ENCODE measurements at places on chromosomes 3 and 15. TPM values are rescaled to one million over a fixed set of nuclear protein-coding genes. Genes with fewer than 3 reads are reported as not detected.

GRCh38 chr3:63674586-63674985 lies 22.1 kb downstream of the SNTN start:
- DNase-seq = no peak

Gene CHST13
- polyA plus RNA-seq = 0.35 TPM

Gene LMAN1L
- not detected for polyA plus RNA-seq

DNA sequence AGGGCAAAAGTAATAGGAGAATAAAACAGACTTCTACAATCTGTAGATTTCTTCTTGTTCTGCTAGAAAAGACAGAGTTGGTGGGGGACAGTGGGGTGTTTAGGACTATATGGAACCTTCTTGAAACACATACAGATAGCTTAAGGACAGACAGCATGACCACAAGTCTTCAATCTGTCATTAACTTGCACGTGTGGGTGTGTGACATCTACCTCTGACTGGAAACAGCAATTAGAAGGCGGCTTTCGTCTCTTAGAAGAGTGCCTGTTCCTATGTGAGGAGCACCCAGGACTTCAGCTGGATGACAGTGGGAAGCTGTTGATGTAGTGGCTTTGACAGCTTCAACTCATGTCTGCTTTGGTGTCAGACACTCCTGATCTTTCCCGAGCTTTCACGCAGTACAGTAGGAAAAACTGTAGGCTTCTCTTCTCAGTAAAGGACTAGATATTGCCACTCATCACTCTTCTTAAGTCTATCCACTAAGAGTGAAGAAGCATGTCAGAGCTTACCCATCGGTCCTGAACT lies 44.5 kb downstream of the TYRO3 start:
- DNase-seq = no peak

Gene AADACL2
- not detected for polyA plus RNA-seq

Gene RFX7
- 24.8 TPM for polyA plus RNA-seq

Gene MNS1
- 30.3 TPM for polyA plus RNA-seq

DNA sequence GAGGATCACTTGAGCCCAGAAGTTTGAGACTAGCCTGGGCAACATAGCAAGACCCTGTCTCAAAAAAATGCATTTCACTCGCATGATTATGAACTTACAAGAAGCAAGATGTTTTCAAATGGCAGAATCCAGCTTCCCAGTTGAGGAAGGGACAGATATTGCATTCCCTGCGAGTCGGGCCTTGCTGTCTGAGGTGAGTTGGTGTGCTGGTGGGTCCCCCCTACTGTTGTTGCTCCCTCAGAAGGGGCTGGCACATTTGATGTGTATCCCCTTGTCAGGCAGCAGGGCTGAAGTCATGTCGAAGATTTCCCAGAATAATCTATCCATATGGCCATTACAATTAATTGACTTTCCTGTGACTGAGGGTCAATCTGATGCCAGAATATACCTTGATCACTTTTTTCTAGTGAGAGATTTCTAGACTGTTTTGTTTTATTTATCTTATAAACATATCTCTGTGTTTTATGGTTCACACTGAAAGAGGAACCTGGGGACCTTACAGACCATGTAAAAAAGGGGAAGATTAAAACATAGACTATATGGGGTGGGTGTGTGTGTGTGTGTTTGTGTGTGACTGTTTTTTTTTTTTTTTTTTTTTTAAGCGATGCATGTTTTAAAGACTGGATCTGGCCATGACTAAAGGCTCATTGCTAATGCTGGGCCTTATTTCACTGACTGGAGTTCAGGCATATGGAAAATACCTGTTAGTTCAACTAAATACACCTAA lies 112.1 kb upstream of the MRPS22 start:
- DNase-seq = no peak

Gene STX19
- 6.4 TPM for polyA plus RNA-seq

DNA sequence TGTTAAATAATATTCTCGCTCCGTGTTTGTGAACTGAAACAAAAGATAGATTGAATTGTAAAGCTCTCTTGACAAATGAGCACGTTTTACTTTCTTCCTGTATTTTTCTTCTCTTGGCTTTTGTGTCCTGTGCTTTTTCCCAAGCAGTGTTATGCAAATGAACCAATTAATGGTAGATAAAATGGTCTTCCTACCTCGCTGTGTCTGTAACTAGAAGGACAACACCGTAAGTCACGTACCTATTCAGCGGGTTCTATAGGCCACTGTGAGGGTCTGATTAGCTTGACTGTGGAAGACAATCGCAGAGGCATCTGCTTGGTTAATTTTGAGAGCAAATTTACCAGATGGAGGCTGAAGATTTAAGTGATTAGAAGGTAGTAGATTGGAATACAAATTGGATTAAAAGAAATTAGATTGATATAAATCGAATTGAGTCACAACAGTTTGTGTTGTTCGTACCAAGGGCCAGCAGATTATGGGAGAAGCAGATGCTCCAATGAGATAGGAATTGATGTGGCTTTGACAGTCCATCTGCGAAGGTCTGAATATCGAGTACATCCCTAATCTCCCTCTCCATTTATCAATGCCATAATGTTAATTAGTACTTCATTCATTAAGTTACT lies 40.2 kb downstream of the ROBO2 start:
- DNase-seq = no peak

DNA sequence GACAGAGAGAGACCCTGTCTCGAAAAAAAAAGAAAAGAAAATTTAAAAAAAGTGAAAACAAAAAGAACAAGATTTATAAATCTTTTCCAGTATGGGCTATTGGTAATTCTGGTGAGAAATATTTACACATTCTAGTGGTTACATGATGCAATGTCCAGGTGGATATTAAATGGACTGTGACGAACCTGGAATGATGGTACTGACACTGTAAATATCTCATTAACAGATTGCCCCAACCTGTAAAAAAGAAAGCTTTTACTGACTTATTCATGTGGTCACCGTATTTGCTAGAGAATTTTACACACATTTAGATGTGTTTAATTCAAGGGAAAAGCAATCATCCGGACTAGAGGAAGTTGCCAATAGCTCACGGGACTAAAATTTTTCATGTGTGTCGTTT lies 162.1 kb upstream of the LRIG1 start:
- no peak for DNase-seq

GRCh38 chr15:54150255-54150654 lies 172.0 kb downstream of the UNC13C start:
- no peak for DNase-seq
